ENCODE measurements at places on chromosomes 2 and 18.
A peak's percentile ranks its signal among the peaks of the same experiment; 100 is the strongest.

GRCh38 chr2:96916156-96916630 is 46.3 kb upstream of the SEMA4C start:
- no peak for DNase-seq

DNA sequence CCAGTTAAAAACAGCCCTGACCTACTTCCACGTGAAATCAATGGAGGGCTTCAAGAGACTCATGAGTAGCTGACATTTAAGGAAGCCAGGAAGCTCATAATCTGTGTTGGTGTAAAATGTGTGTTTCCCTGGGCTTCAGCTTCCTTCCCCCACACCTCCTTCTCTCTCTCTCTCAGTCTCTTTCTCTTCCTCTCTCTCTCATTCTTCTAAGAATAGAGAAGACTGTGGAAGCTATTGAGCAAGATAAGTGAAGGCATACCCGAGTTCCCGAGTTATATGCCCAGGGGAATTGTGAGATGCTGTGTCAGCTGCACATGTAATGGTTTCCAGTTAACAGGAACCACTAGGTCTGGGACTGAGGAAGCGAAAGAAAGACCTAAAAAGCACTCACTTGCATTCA is 199.4 kb downstream of the NYAP2 start:
- peak; percentile 63 for DNase-seq

DNA sequence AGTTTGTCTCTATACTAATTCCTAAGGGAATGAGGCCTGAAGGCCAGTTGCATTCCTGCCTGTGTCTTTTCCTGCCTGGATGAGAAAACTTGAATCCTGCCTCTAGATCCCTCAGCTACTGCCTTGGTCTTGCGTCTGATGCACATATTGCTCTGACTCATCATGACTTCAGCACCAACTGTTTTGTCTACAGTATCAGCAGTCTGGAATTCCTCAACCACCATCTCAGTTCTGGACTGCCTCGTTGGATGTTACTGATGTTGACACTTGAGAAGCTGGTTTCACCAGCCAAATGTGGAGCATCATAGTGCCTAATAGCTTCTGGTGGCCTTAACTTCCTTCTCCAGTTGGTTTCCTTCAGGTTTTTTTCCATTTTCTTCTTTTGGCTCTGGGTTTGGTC is 211.0 kb downstream of the CTNNA2 start:
- DNase-seq, result peak; percentile 98

DNA sequence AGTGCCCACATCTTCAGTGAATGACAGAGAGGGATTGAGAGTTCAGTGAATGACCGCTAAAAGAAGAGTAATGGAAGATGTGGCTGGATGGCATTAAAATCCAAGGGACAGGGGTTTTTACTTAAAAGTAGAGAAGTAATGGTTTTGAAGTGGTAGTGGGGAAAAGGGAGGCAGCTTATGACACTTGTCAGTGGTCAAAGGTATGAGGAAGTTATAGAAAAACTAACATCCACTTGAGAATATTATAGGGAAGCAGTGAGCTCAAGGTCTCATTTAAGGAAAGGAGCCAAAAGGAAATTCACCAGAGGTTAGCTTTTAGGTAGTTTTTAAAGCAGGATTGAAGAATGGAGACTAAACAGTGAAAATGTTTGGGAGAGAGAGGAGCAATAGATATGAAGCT is 24.3 kb downstream of the CDK15 start:
- no peak for DNase-seq

DNA sequence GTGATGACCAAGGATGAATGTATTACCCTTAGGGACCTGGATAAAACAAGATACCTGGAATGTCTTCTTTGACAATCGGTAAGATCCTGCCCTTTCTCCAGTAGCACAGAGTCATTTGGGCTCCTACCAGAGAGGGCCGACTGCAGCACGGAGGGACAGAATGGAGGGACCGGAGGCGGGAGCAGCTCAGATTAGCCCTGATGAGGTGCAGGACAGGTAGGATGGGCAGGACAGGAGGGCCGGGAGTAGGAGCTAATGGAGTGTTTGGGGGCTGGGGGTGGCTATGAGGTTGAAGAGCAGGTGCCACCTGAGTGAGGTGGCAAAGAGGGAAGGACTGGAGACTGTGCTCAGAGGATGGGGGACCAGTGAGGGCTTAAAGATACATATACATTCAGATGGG is 9.9 kb upstream of the PRELID3A start:
- no peak for DNase-seq

DNA sequence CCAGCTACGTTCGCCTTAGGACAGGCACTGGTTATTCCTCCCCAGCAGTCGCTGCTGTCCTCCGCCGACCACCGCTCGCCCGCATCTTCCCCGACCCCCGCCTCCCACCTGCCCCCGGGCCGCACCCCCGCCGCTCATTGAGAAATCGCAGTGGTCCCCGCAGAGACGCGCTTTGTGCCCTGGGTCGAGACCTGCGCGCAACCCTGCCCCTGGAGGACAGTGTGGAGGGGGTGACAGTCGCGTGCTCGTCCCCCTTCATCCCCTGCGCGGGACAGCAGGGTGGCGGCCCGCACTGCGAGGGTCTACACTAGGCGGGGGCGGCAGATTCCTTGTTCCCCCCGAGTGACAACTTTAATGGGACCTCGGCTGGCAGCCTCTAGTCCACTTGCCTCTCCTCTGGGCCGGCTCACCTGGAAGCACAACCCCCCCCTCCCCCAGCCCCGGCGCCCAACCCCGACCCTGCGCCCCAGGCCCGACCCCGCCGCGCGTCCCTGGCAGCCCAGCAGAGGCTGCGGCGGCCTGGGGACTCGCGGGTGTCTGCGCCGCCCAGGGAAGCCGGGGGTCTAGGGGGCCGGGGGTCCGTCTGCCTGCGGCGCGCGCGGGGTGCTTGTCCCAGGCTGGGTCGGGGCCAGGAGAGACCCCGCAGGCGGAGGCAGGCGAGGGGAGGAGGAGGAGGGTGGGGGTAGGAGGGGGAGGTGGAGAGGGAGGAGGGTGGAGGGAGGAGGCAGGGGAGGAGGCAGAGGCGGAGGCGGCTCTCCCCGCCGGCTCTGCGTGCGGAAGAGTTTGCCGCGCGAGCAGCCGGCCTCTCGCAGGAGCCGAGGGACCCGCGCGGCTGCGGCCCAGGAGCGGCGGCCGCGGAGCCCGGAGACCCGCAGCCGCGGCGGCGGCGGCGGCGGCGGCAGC is at the start of gene NPAS2:
Gene NPAS2, plus strand, starts transcription at position 770 of the 903 bp plus-strand sequence. CDS start 84,616 bp downstream, outside the sequence.
- DNase-seq, result peak; percentile 71

GRCh38 chr2:43405829-43406228 is 179.4 kb upstream of the ZFP36L2 start:
- DNase-seq, result no peak

GRCh38 chr2:207594264-207594663 is 30.9 kb downstream of the METTL21A start:
- no peak for DNase-seq

DNA sequence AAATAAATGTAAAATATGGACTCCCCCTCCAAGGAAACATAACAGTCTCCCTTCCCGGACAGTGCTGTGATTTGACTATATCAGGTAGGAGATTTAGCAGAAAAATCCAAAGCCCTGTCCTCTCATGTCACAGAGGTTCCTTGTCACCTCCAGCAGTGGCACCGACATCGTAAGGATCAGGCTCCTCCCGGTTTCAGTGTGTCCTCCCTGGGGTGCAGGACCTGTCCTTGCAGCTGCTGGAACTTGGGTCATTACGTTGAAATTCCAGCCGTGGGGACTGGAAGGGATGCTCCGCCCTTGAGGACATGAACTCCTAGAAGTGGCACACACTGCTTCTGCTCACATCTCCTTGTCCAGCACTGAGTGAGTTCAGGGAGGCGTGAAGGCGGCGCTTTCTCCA is 101.1 kb upstream of the ODC1 start:
- DNase-seq, result no peak

DNA sequence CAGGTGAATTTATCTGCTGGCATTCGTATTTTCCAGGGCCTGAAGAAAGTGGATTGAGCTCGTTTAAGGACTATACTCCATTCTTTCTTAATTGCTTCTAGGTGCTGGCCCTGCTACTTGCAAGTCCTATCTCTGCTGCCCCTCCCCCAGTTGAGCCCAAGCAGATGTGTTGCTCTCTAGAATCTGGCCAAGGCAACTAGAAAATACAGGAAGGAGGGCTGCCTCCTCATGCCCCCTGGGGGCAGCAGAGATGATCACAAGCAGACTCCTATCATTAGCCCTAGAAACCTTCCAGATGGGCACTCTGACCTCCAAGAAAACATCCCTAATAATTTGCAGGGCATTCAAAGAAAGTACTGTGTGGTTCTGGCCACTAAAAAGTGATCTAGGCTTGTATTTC is 72.5 kb upstream of the CYP26B1 start:
- peak; percentile 16 for DNase-seq
